ENCODE measurements at places on chromosomes 2 and 18.
A peak's percentile ranks its signal among the peaks of the same experiment; 100 is the strongest.

DNA sequence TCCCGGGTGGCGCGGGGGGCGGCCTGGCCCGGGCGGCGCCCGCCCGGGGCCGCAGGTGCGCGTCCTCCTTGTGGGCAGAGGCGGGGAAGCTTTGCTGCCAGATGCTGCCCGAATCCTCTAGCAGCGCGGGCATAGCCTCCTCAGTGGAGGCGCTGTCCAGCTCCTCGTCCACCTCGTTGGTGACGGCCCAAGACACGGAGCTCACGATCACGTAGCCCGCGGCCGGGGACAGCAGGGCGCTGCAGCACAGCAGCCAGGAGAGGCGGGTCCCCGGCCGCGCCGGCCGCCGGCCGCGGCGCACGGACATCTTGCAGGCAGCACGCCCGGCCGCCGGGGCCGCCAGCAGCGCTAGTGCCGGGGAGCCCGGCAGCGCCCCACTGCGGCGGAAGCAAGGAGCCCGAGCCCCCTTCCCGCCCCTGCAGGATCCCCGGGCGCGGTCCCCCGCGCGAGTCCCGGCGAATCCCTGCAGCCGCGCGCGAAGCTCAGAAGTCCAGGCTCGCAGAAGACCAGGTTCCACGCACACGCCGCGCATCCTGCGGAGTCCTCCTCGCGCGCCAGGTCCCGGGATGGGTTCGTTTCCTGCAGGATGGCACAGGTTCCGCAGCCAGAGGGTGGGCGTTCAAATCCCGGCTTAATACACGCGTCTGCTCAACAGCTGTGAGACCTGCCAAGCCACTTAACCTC lies at the start of gene CREG2:
Gene CREG2, minus strand, starts transcription at position 353 of the 684 bp plus-strand sequence. Its CDS starts 46 bp downstream, at position 307.
- peak; percentile 69 for DNase-seq

- no peak for DNase-seq
Observed at GRCh38 chr18:43663159-43663558, 385.9 kb upstream of the SYT4 start.

DNA sequence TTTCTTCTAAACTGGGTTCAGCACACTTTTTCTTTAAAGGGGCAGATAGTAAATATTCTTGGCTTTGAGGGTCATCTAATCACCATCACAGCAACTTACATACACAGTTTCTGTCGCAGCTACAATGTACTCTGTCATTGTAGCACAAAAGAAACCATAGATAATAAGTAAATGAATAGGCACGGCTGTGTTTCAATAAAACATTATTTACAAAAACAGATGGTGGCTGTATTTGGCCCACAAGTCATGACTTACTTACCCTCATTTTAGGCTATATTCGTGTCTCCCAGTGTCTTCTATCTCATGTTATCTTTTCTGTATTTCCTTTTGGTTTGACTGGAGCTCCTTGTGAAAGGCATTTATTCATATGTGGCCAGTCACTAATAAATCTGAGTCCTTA lies 168.3 kb downstream of the MAP2 start:
- no peak for DNase-seq

DNA sequence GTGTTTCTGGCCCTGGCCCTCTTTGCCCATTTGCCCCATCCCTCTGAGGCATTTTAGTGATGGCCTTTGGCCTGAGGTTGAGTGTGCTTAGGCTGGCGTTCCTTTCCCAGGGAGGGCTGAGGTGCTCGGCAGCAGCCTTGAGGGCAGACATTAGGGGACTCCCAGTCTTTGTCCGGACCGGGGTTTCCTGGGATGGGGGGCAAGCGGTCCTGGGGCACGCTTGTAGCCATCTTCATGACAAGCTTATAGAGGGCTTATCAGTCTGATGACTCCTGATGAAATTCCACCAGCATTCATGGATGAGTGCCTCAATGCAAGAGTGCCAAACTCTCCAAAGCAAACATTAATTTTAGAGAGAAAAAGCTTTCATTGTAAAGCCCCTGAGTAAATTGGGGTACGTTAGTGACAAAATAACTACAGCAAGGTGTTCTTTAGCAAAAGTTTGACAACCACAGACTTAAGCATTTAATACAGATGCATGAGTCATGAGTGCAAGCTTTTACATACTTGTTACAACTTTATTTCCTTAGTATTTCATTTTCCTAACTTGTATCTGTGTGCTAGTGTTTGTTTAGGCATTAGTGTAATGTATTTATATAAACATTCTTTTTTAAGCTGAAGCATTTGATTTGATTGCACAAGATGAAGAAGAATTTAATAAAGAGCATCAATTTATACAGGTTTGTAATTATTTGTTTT lies 45.6 kb downstream of the CEP192 start:
- DNase-seq, result no peak

- DNase-seq, result no peak
Observed at GRCh38 chr2:171083451-171083850, 77.2 kb downstream of the TLK1 start.

DNA sequence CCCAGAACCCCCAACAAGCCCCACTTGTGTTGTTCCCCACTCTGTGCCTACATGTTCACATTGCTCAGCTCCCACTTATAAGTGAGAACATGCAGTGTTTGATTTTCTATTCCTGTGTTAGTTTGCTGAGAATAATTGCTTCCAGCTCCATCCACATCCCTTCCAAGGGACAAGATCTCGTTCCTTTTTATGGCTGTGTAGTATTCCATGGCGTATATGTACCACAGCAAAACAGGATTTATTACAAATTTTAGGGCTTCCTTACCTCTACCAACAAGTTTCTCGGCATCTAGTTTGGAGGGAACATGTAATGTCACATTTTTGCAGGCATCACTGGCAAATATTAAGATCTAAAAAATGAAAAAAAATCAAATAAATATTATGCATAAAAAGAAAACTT lies 8.9 kb downstream of the DSC2 start:
- no peak for DNase-seq

DNA sequence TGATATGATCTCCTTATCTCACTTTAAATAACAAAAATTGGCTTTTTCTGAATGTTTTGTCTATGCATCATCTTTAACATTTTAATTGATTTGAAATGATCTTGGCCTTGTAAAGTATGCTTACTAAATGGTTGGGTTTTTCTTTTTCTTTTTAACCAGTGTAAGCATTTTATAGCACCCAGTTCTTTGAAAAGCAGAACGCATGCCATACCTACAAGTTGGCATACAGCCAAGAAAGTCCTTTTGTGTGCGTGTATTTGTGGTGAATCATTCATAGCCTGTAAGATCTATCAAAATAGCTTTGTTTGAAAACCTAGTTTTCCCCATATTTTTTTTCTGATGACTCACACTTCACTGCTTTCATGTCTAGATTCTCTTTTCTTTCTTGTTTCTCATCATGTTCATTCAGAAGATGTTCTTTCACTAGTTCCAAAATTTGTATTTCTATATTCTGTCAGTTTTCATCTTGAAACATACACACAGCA lies 4.1 kb upstream of the VRK2 start:
- no peak for DNase-seq

- no peak for DNase-seq
Observed at GRCh38 chr2:6410313-6410712, 455.4 kb downstream of the CMPK2 start.

GRCh38 chr2:46323730-46324129 lies 26.5 kb downstream of the EPAS1 start:
- no peak for DNase-seq

- no peak for DNase-seq
Observed at GRCh38 chr2:118520246-118520645, 327.2 kb downstream of the EN1 start.

- no peak for DNase-seq
Observed at GRCh38 chr18:63421514-63421913, 762 bp downstream of the VPS4B start.

- DNase-seq, result no peak
Observed at GRCh38 chr2:240095556-240096523, 40.3 kb downstream of the COPS9 start.

DNA sequence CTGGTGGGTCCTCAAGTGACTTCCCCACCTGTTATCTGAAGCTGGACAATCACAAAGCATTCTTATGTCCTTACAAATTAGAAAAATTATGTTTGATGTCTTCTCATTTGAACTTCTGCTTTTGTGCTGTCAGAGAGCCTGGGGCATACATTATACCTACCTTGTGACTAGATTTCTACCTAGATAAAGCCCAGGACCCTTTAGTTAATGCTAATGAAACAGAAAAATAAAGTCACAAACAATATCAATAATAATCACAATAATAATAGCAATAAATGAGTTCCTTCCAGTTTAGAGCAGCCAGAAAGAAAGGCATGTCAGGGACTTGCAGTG lies 456.4 kb downstream of the SETBP1 start:
- no peak for DNase-seq

DNA sequence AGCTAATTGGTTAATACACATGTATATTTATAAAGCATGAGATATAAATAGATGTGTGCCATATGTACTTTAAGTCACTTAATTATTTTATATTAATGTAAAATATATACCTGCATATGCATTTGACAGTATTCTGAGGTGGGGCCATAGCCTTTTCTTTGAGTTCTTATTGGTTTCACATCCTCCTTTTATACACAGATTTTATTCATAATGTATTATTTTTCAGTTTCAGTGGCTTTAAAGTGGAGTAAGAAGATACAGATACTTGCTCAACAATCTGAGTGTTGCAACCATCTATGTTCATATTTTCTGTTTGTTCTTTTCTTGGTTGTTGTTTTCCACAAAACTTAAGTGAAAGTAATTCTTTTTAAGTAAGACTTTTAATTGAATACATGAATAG lies 436.5 kb downstream of the RND3 start:
- no peak for DNase-seq

DNA sequence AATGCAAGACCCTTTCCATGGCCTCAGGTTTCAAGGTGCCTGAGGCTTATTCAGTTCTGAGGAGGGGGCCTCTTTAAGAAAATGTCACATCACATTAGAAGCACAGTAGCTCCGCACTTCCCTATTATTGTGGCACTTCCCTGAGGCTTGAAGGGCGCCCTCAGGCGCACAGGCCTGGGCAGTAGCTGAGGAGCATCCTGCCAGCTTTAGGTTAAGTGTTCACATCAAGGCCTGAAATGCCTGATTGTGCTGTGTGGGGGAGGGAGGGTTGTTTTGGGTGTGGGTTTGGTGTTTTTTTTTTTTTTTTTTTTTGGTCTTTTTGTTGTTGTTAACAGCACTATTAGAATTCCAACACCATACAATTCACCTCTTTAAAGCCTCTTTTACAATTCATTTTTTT lies 107.9 kb downstream of the CABLES1 start:
- no peak for DNase-seq

DNA sequence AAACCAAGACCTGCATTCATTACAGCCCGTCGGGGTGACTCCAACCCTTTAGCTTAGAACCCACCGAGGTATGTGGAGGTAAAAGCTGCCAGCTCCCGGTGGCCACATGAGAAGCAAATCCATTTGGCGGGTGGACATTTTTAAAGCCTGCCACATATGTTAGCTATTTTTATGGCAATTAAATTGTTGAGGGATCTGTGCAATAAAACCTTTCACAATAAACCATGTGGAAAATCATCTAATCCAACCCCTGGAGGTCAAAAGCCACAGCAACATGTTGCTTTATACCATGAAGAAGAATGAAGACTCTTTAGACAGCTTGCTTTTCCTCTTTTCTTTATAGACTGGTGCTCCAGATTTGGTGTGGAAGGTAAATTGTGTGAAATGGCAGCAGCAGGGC lies 176.3 kb downstream of the AGPS start:
- no peak for DNase-seq

DNA sequence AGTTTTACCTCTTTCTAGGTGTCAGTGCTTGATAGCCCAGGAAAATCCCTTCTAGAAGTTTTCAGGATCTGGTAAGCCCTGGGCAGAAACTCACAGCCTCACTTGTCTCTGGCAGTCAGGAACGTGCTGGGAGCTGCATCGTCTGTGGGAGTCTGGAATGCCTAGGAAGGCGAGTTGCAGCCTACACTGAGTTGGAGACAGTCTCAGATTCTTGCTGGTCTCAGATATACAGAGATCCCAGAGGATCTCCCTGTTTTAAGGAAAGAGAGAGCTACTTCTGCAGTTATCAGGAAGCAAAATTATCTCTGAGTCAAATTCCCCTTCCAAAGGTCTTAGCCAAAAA lies 104.4 kb upstream of the CDC42EP3 start:
- DNase-seq, result no peak

DNA sequence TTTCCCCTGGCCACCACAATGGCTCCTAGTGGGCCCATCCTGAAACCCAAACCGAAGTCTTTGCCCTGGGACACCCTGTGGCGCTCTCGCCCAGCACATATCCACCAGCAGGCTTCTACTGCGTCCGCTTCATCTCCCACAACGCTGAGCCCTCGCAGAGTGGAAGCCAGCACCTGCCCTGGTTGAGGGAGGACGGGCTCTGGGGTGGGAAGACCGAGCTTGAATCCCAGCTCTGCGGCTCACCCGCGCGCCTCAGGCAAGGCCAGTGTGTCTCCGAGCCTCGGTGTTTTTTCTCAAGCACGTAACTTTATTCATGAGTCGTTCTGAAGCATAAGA lies 15.6 kb downstream of the KLF11 start:
- DNase-seq, result no peak

DNA sequence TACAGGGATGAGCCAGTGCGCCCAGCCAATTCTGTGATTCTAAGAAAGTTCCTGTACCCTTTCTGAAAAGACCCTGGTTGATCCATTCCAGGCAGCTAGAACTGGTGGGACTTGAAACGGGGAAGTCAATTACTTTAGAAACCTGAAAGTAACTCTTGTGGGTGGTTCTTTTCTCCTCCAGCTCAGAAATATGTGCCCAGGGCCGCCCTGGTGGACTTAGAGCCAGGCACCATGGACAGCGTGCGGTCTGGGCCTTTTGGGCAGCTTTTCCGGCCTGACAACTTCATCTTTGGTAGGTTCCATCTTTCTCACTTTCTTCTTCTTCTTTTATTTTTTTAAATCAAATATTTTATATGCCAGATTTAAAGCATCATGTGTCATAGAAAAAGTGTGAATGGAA lies 2.7 kb downstream of the TUBB6 start:
- DNase-seq, result no peak

GRCh38 chr2:199315299-199316179 lies 142.2 kb downstream of the SATB2 start:
- DNase-seq, result no peak

- no peak for DNase-seq
Observed at GRCh38 chr2:160209516-160209856, 9.4 kb upstream of the ITGB6 start.

GRCh38 chr2:214311931-214312749 lies 98.7 kb upstream of the VWC2L start:
- no peak for DNase-seq

GRCh38 chr2:62227386-62228075 lies 31.6 kb downstream of the B3GNT2 start:
- DNase-seq, result no peak

- DNase-seq, result no peak
Observed at GRCh38 chr2:136239079-136239685, 121.2 kb upstream of the CXCR4 start.

- no peak for DNase-seq
Observed at GRCh38 chr2:38586931-38587330, 15.8 kb downstream of the HNRNPLL start.

GRCh38 chr2:176291809-176292283 lies 22.6 kb downstream of the MTX2 start:
- DNase-seq, result no peak

GRCh38 chr2:169461143-169461542 lies 18.2 kb upstream of the BBS5 start:
- no peak for DNase-seq

Data from stimulated activated CD4-positive, alpha-beta T cell treated with anti-CD3 and anti-CD28 coated beads, Interleukin-2, amount 100 ng/mL, for 24 hours (primary cell).